ENCODE measurements at places on chromosomes 6 and 20. TPM values are rescaled to one million over a fixed set of nuclear protein-coding genes. Genes with fewer than 3 reads are reported as not detected.

Gene SRC
- total RNA-seq, result 5.6 TPM

Gene TRIM40
- total RNA-seq, result not detected

- DNase-seq, result no peak
Measured at GRCh38 chr6:143159001-143159400, 98.3 kb downstream of the AIG1 start.

- DNase-seq, result no peak
Measured at GRCh38 chr20:9185511-9185910, 116.6 kb downstream of the PLCB4 start.

DNA sequence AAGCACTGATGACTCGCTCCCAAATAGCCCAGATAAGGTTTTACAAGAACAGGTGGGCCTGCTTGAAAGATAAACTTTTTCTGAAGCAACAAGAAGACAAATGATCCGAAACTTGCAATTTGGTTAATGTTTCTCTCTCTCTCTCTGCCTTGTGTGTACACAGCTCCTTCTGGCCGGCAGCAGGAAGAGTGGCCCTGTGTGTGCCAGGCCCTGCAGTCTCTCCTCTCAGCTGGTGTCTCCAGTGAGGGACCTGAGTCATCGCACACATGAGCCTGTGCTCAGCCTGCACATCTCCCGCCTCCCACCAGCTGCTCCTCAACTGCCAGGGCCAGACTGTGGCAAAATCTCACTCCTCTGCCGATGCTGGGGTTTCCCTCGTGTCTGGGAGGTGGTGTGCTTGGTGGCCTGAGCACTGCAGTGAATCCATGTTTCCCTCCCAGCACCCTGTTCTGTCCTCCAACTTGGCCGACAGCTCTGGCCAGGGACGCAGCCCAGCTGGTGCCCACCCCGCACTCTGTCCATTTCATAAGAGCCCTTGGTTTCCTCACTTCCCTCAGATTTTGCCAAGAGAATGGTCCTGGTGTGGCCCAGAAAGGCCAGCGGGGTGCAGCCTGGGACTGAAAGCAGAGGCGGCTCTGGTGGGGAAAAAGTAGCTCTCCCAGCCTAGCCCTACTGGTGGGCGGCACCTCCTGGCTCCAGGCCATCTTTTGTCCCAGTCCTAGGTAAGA, 49.4 kb downstream of the ERMARD start:
- DNase-seq, result no peak

DNA sequence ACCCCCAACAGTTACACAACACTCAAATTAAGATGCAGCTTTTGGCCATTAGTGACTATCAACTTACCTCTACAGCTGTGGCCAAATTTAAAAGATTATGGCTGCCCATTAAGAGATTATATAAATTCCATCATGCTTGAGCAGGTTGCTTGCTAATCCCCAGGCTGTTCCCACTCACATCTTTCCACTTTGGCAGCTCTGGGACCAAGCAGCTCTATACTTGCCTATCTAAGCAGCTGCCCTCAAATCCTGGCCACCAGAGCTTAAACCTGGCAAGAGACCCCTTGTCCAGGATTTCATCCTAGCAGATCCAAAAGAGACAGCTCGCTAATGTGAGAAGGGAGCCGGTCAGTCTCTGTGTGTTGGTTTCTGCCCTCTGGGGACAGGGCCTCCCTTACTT, 127.9 kb downstream of the SLC23A2 start:
- DNase-seq, result no peak

DNA sequence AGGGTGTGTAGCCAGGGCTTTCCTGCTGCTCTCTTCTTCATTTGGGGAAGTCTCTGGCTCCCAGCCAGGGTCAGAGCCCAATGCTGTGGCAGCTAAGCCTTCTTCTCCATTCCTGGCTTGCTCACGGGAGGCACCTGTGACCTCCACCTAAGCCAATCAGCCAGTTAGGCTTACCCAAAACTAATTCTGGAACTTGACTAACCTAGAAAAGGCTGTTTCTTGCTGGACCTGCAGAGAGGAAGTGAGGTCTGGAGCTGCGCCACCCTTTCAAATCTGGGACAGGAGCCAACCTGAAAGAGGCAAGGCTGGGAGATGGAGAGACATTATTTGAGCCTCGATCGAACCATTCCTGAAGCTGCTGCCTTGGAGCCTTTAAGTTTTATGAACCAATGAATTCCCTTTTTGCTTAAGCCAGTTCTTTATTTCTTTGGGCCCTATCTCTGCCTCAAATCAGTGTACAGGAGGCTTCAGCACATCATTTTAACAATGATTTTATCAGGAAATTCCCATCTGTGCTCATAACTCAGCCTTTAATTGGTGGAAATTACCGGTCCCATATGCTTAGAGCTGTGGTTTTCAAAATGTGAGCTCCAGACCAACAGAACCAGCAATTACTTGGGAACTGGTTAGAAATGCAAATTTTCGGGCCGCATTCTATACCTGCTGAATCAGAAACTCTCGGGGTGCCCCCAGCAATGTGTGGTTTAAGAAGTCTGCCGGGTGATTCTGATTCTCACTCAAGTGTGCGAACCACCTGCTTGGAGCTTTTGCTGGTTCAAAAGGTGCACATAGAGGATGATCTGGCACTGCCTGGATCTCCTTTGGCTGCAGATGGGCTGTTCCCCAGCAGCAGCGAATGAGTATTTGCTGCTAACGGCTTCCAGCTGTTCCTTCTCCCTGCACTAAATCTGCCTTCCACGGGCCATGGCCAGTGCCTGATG, 97.4 kb upstream of the RNF24 start:
- DNase-seq, result no peak

GRCh38 chr20:22821081-22821727, 213.9 kb upstream of the SSTR4 start:
- no peak for DNase-seq

DNA sequence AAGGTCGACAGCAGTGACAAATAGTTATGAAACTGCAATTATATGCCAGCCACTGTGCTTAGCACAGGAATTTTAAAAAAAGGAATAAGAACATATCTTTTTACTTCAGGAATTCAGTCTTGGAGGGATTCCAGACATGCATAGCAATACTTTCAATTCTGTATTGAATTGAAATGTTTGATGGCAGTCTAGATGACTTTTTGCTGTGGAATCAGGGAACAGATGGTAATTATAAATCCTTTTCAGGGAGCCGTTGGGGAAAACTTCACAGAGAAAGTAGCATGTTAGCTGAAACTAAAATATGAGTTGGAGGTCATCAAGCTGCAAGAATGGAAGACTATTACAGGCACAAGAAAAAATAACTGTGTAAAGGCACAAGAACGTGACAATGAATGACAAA, 74.8 kb downstream of the IMPG1 start:
- no peak for DNase-seq

All from activated naive CD8-positive, alpha-beta T cell treated with anti-CD3 and anti-CD28 coated beads, Interleukin-2, amount 10 ng/mL, durations not matched to agents 7 days and 5 days (primary cell).